ENCODE measurements at places on chromosomes 2 and 18.

- DNase-seq, result no peak
Measured at GRCh38 chr2:217939629-217940245, 63.1 kb downstream of the TNS1 start.

DNA sequence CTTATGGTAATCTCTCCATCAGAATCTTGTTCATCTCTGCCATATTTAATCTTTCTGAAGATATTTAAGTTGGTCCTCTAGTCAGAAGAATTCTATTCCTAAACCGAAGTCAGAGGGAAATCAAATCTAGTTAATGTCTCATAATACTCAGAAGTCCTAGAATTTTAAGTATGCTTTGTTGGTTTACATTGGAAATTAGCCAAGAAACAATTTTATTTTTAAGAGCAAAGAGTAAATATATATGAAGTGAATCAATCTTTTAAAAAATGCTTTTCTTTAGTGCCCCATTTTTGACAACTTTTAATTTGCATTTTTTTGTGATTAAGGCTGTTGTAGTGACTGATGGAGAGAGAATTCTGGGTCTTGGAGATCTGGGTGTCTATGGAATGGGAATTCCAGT, 38.1 kb downstream of the ME2 start:
- DNase-seq, result no peak

GRCh38 chr2:99404039-99404796, 67.0 kb downstream of the EIF5B start:
- DNase-seq, result no peak

GRCh38 chr18:74290794-74291471, 830 bp downstream of the CYB5A start:
- DNase-seq, result no peak

- DNase-seq, result peak; percentile 20
Measured at GRCh38 chr2:60818272-60818671, 62.2 kb downstream of the PAPOLG start.

Data from HT1080 (cell line).